ENCODE measurements at places on chromosomes 5 and 9.

GRCh38 chr5:64980176-64980575 is 211.4 kb downstream of the CWC27 start:
- DNase-seq, result no peak

DNA sequence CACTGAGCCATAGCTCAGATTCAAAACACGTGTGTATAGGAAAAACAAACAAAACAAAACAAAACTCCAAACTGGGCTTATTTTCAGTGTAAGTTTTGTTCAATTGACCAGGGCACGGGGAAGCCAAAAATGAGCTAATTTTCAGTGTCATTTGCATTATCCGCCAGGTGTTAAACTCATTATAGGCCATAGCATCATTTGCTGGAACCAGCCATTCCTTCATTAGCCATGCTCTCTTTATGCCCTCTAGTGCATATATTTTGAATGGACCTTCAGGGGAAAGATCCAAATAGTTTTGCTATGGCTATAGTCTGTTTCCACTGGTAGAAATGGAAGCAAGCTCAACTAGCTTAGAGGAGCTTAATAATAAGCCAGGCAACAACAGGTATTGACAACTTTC is 1205.2 kb upstream of the DMAC1 start:
- DNase-seq, result no peak

GRCh38 chr5:82265047-82265446 is 13.1 kb downstream of the RPS23 start:
- DNase-seq, result no peak

GRCh38 chr5:168778536-168778935 is 199.4 kb upstream of the PANK3 start:
- no peak for DNase-seq

DNA sequence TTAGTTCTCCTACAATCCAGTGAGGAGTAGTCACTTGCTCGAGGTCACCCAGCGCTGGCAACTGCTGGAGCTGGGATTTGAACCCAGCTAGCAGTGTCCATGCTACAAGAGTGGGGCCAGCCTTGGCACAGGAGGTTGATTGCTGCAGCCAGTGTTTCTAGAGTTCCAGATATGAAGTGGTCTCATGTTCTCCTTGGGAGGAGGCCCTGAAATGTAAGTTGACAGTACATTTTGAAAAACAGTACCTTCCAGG is 802 bp downstream of the CCDC107 start:
- no peak for DNase-seq

- no peak for DNase-seq
Observed at GRCh38 chr9:111152614-111153406, 114.5 kb upstream of the LPAR1 start.

GRCh38 chr5:78538240-78538850 is 110.2 kb downstream of the LHFPL2 start:
- no peak for DNase-seq

- DNase-seq, result no peak
Observed at GRCh38 chr5:76358-77169, 15.4 kb upstream of the PLEKHG4B start.

DNA sequence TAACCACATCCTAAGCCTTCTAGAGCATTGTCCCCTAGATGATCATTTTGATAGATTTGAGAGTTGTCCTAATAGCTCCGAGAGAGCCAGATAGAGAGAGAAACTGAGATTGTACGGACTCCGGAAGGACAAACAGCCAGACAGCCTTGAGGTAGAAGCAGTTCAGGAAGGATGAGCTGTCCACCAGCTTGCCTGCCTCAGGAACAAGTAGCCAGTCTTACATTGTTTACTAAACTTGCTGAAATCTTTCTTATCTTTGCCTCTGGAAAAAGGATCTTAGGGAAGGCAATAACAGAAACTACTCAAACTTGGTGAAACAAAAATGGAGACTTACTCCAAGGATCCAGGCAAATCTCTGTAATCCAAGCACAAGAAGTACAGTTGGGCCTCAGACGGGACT is 39.0 kb upstream of the SAP30L start:
- DNase-seq, result no peak

- DNase-seq, result no peak
Observed at GRCh38 chr5:55896663-55897062, 45.5 kb downstream of the IL31RA start.

DNA sequence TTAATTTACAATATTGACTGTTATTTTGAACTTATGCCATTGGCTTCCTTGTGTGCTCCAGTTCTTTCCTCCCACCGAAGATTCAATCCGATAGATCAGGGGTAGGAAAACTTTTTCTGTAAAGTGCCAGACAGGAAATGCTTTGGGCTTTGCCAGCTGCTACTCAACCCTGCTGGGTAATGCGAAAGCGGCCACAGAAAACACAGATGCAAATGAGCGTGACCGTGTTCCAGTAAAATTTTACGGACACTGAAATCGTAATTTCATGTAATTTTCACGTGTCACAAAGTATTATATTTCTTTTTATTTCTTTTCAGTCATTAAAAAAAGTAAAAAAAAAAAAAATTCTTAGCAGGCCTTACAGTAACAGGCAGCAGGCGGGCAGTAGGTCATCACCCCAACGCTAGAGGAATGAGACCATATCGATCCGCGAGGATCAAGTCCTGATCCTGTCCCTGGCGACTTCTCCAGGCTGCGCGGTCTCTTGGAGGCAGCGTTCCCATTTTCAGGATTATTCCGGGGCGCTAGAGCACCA is 599 bp downstream of the NMRK1 start:
- peak; percentile 38 for DNase-seq

GRCh38 chr9:695252-695651 is 146.2 kb upstream of the DMRT1 start:
- DNase-seq, result no peak

- DNase-seq, result no peak
Observed at GRCh38 chr5:173435447-173435846, 107.2 kb upstream of the STC2 start.

DNA sequence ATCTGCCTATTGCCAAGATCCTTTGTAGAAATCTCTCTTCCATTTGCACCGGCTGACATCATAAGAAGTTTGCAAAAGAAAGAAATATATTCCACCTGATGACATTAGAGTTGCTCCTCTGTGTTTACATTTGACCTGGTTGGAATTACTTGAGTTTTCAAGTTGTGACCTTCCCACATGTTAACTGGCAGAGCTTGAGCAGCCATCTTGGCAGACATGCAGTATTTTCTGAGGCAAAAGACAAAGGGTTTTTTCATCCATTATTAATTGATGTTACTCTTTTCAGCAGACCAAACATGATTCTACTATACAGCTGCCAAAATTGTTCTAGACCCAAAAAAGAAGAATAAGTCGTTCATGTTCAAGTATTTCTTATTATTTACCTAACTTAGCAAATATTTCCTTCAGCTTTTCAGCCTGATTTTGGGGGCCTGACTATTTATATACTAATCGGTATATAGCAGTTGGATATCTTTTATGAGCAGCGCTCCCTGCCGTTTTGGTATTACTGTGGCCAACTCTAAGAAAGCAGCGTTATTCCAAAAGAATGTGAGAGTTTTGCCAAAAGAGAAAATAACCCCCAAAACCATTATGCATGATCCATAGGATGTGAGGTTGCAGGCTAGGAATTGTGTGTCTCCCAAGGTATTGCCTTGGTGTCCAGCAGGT is 212.9 kb downstream of the PBX3 start:
- no peak for DNase-seq

- DNase-seq, result no peak
Observed at GRCh38 chr5:72920690-72921502, 34.9 kb upstream of the FCHO2 start.
